Left ventricle myocardium superior (tissue), 1 donor: ENCODE measurements at places on chromosomes 1 and 21. TPM values are rescaled to one million over a fixed set of nuclear protein-coding genes. Genes with fewer than 3 reads are reported as not detected.

DNA sequence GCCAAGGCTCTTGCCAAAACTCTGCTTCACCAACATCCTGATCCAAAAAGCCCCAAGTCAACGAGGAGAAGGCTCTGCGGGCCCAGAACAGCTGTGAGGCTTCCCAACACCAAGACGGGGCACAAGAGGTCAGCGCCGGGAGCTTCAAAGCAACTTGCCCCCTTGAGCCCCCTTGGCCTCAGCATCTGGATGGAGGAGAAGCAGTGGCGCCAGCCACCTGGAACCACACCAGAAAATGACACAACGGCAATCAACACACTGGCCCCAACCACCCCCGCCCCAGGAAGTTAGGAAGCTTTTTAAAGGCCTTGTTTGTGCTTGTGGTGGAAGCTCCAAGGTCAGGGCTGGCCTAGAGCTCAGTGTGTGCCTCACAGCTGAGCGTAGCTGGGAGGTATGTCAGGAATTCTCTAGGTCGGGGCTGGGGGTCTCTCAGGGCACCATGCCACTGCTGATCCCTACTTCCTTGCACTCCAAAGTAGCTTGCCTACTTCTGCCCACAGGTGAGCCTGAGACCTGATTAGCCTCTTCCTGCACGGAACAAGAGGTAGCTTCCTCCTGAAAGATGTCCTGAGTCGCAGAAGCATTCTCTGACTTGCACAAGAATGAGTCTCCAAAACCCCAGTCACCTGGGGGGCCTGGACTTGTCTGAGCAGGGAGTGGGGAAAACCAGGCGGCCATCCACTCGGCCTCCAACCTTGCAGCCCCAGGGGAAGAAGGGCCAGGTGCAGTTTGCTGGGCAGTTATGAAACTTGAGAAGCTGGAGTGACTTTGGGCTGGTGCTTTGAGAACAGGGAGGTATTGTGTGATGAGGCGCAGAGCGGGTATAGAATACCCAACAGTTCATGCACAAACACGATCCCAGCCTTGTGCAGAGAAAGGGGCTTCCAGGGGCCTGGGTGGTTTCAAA, 9.7 kb upstream of the SRP9 start:
- peak; percentile 86 for DNase-seq

GRCh38 chr21:32282992-32283391, 4.1 kb upstream of the MIS18A start:
- no peak for DNase-seq

DNA sequence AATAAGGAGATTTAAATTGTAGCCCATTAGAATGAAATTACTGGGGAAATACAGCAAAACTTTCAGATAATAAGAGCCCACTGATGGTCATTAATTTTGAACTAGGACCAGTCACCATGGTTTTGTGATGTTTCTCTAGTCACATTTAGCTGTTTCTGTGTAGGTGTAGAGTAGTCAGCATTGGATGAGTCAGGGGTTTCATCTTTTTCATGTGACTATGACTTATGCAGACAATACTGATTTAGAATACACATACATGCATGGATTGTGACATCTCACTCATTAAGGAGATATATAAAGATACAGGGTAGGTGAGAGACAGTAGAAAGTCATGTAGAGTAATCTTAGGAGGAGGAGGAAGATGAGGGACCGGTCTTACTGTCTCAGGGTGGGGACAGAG, 1192.7 kb downstream of the KCNT2 start:
- no peak for DNase-seq

GRCh38 chr1:168881656-168882260, 152.8 kb upstream of the DPT start:
- no peak for DNase-seq

DNA sequence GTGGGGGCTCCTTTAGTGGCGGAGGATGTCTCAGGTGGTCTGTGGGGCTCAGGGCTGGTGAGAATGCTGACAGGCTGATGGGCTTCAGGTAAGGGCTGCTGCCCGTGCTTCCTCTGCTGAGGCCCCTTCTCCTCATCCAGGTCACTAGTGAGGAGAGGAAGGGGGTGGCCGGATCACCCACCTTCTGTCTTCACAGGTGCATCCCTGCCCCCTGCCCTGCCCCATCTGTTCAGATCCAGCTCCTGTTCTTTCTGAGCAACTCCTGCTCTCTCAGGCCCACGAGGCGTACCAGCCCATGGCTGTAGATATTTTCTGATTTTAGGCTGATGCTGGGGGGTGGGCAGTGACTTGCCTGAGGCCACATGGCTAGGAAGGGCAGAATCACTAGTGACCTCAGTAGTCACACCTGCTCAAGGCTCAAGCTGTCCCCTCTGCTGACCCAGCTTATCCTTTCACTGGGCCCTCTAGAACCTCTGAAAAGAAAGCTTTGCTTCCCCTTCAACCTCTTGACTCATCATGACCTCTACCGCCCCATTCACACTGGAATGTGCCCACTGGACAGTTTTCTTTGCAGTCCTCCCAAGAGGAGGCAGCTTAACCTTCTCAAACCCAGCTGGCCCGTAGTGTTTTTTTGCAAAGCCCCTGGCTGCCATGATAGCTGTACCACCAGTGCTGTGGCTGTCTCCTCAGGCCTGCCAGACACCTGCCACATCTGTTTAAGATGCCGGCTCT, 14.8 kb downstream of the DCST2 start:
- DNase-seq: no peak

The FAF1 gene
- total RNA-seq: 99.2 TPM

The INSRR gene
- 0.72 TPM for total RNA-seq

The ZNF683 gene
- total RNA-seq: not detected

The MAP1LC3C gene
- not detected for total RNA-seq

The KCNE1 gene
- 5.3 TPM for total RNA-seq
